ENCODE measurements at places on chromosomes 11 and 22. TPM values are rescaled to one million over a fixed set of nuclear protein-coding genes. Genes with fewer than 3 reads are reported as not detected.

DNA sequence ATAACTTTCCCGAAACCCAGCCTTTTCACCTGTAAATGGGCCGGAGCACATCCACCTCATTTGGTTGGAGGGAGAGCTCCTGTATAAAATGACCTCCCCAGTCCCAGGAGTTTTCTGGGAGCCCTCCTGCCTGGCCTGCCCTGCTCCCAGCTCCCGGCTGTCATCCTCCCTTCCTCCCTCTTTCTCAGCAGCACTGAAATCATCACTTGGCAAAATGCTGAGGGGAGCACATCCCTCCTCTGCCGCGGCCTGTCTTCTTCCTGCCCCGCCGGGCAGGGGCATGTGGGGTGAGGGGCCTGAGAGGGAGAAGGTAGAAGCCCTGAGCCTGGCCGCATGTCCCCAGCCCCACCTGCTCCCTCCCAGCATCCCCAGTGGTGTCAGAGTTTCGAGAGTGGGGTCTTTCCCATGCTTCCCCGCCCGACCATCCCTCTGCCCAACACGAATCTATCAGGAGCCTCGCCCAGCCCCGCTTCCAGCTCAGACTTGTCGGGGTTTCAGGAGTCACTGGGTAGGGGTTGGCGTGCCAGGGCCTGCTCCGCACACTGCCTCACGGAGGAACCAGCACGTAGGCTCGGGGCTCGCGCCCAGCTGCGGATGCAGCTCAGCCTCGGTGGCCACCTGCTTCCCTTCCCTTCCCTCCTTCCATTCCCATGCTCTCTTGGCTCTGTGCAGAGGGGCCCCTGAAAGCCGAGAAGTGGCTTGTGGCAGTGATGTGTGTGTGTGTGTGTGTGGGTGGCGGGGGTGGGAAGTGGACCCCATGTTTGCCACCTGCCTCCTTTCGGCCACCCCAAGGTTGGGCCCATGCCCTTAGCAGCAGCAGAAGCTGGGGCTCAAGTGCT, 37.1 kb downstream of the NECTIN1 start:
- DNase-seq = no peak

The GRM5 gene
- total RNA-seq = not detected

GRCh38 chr22:42300259-42301076, 30.0 kb upstream of the TCF20 start:
- peak; percentile 59 for DNase-seq

The MYRF gene
- 80.9 TPM for total RNA-seq

DNA sequence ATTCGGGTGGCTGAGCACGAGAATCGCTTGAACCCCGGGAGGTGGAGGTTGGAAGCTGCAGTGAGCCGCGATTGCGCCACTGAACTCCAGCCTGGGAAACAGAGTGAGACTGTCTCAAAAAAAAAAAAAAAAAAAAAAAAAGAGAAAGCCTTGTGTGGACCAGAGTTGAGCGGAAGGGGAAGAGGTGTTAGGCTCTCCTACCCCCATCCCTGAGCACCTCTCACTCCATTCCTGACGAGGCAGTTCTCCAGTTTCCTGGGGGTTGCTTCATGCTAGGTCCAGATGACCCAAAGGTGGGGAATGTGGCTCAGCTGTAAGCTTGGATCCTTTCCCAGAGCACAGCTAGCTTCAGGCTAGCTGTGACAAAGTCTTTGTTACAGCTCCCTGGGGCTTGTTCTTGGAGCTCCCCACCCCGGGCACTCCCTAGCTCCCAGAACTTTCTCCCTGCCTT, 8.8 kb upstream of the DNAL4 start:
- peak; percentile 52 for DNase-seq

DNA sequence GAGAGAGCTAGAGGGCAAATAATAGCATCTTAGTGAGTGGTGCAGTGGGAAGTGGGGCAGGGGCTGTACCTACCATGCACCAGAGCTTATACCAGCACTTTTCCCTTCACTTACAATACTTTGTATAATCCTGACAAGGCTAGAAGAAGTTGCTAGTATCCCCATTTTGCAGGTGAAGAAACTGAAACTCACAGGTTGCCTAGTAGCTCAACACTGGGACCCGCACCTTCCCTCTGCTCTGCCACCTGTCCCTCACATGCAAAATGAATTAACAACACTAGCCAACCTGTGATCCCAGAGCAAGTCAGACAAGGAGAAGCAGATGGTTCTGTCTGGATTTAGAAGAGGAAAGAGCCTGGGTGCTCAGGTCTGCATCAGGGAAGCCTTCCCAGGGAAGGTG, 510.4 kb downstream of the BUD13 start:
- no peak for DNase-seq

DNA sequence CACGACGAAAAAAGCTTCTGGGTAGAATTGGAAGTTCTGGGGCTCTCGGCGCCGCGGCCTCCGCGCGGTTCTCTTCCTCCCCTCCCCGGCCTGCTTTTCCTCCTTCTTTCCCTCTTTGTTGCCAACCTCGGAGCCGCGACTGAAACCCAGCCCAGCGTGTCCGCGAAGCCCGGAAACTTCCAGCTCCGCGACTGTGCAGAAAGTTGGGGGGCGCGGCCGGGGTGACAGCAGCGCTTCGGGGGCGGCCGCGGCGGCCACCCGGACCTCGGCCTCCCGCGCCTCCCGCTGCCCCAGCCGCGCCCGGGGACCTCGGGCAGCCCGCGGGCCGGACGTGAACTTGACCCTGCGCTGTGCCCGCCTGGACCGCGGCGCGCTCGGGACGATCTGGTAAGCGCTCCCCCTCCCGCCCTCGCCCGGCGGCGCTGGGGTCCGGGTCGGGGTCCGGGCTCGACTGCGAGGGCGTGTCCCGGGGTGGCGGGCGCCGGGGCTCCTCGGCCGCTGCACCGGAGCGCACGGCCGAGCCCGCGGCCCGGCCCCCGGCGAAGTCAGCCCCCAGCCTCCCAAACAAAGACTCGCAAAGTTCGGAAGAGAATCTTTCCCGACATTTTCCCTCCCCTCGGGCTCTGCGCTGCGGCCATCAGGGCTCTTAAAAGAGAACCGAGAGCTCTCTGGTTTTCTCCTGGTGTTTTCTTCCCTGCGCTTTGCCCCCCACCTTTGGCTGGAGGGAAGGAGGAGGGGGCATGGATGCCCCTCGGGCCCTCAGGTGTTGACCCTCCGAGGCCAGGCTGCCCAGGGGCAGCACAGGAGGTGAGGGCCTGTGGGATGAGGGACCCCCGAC, 67.9 kb upstream of the WNT7B start:
- DNase-seq = peak; percentile 76

GRCh38 chr22:46763051-46763705, 728 bp downstream of the TBC1D22A start:
- DNase-seq = peak; percentile 73

The ROBO3 gene
- 3.6 TPM for total RNA-seq

- no peak for DNase-seq
These were observed 14.2 kb downstream of the TMEM121B start for GRCh38 chr22:17106785-17107546.

DNA sequence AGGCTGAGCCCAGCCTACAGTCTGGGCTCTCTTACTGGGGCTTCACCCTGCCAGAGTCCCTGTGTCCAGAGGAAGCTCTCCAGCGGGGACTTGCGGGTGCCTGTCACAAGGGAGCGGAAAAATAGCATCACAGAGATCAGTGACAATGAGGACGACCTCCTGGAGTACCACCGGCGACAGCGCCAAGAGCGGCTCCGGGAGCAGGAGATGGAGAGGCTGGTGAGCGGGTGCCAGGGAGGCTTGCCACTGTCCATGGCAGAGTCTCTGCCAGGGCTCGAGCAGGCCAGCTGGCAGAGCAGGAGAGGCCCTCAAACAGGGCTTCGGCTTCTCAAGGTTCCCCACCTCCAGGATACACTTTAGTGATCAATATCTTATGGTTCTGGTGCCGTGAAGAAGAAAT, 21.0 kb downstream of the PHLDB1 start:
- DNase-seq = no peak

The EMID1 gene
- total RNA-seq = 7.1 TPM
